ENCODE measurements at places on chromosomes 11 and 22.

- no peak for DNase-seq
Observed at GRCh38 chr11:2588809-2589537, 110.8 kb downstream of the KCNQ1OT1 start.

- DNase-seq = no peak
Observed at GRCh38 chr22:36982136-36982535, 37.1 kb downstream of the TST start.

- DNase-seq = no peak
Observed at GRCh38 chr22:43390872-43391271, 20.9 kb upstream of the MPPED1 start.

DNA sequence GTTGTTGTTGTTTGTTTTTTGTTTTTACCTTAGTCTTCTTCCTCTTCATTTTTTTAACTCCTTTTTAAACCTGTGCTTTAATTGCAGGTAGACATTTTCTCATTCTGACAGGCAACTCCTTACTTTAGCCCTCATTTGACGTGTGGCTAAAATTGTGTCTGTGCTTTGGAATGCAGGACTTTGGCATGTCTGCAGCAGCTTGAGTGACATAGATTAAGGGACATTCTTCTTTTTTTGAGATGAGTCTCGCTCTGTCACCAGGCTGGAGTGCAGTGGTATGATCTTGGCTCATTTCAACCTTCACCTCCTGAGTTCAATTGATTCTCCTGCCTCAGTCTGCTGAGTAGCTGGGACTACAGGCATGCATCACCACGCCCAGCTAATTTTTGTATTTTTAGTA lies 100.8 kb downstream of the FAT3 start:
- DNase-seq = no peak

DNA sequence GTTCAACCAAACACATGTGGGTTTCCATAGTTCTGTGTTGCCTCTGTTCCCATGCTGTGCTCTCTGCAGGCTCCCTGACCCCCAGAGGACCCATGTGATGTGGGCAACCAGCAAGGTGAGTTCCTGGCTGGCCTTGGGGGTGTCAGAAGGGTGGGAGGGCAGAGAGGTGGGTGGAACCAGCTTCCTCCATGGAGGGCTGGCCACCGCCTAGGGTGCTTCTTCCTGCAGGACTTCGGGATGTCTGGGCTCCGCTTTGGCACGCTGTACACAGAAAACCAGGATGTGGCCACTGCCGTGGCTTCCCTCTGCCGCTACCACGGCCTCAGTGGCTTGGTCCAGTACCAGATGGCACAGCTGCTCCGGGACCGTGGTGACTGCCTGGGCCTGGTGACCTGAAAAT lies 14.5 kb upstream of the EXT2 start:
- no peak for DNase-seq

DNA sequence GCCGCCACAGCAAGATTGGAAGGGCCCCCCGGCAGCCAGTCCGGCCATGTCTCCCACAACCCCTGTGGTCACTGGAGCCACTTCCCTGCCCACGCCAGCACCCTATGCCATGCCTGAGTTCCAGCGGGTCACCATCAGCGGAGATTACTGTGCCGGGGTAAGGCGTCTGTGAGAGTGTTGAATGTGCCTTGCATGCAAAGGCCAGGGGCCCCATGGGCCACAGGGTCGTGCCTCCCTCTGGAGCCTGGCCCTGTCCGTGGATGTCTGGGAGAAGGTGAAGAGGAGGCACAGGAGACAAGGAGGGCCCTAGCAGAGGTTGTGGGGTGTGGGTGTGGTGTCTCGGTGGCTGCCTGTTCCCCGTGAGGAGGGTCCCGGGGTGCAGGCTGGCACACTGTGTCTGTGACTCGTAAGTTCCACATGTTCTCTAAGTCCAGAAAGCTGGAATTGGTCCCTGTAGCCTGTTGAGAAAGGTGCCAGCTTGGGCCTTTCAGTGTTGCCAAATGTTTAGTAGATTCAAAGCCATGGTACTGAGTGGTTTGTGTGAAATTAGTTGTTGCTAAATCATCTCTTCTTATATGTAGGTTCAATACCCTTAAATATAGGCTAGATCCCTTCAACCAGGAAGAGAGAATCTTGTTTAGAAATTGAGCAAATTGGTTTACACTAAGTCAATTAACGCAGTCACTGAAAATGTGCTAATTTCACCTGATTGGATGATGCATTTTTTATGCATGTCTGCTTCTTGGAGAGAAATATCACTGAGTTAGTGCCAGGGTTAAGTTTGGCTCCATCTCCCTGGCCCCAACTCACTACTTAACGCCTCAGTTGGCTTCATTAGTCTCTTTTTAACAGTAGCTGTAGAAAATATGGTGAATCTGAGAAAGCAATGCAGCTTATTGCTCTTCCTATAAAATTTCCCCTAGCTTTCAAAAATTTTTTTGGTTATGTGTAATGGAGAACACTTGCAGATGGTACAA lies 23.8 kb downstream of the AMPD3 start:
- no peak for DNase-seq

Data from naive thymus-derived CD4-positive, alpha-beta T cell (primary cell).